ENCODE measurements at places on chromosomes 1 and 21.

GRCh38 chr1:173176246-173176645 is 30.9 kb downstream of the TNFSF4 start:
- DNase-seq = no peak

DNA sequence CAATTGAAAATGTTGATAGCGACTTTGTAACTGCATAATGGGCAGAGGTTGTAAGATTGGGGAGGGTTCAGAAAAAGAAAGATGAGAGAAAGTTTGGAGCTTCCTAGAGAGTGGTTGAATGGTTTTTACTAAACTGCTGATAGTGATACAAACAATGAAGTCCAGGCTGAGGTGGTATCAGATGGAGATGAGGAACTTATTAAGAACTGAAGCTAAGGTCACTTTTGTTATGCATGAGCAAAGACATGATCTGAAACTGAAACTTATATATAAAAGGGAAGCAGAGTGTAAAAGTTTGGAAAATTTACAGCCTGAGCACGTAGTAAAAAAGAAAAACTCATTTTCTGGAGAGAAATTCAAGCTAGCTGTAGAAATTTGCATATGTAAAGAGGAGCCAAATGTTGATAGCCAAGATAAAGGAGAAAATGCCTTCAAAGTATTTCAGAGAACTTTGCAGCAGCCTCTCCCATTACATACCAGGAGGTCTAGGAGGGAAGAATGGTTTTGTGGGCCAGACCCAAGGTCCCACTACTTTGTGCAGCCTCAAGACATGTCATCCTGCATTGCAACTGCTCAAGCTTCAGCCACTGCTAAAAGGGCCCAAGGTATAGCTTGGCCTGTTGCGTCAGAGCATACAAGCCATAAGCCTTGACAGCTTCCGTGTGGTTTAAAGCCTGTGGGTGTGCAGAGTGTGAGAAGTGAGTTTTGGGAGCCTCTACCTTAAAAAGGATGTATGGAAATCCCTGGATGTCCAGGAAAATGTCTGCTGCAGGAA is 843.9 kb downstream of the AMY1C start:
- DNase-seq = no peak

DNA sequence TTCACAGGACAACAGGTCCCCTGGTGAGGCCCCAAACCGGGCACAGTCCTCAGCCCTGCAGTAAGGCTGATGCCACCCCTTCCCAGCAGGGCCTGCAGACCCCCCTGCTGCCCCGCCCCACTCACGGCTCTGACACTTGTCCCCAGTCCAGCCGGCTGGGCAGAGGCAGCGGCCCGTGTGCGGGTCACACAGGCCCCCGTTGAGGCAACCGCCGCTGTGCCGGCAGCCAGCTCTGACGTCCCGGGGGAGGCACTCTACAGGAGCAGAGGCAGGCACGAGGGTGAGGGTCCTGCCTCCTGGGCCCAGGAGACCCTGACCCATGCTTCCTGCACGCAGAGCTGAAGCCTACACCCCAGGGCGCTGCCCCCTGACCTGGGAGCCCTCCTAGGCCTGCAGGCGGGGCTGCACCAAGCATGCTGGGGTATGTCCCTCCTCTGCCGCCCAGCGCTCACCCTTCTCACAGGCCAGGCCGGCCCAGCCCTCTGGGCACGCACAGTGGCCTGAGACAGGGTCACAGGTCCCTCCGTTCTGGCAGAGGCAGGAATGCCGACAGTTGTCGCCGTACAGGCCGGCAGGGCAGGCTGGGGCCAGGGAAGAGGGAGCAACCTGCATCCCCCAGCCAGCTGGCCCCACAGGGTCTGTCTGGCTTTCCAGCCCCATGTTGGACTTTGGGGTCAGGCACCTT is 43.9 kb downstream of the ARHGEF16 start:
- DNase-seq = no peak

DNA sequence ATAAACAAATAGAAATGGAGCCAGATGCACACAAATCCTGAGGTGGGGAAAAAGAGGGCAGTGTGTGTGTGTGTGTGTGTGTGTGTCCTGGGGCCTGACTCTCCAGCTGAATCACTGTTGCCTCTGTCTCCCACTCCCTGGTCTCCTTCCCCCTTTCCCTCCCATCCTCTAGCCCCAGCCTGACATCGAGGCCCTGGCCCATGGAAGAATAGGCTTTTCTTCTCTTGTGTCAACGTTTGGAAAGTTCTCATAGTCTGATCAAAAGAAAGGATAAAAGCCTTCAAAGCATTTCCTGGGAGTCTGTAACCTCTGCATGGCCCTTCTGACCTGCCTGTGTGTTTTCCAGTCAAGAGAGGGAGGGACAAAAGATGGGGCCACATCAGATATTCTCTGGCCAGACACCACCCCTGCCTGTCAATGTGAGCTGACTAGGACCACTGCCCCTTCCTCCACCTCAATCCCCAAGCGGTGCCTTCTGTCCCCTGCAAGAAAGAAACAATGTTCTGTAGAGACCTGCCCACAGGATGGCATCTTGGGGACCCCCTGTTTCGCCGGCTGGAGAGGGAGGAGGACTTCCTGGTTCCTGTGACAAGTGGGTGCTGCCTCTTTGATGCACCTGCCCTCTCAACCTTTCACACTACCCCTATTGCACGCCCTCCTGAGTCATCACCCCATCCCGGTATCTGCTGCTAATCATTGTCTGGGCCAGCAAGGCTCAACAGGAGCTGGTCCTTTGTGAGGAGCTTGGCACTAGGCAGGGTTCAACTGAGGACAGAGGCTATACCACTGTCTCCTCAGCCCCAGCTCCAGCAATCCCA is 16.2 kb downstream of the KCNJ10 start:
- DNase-seq = no peak

- DNase-seq = no peak
Measured at GRCh38 chr1:59170659-59171058, 126.2 kb upstream of the FGGY start.
